Ovary (tissue), 10 donors: ENCODE measurements at places on chromosomes 4 and X.

DNA sequence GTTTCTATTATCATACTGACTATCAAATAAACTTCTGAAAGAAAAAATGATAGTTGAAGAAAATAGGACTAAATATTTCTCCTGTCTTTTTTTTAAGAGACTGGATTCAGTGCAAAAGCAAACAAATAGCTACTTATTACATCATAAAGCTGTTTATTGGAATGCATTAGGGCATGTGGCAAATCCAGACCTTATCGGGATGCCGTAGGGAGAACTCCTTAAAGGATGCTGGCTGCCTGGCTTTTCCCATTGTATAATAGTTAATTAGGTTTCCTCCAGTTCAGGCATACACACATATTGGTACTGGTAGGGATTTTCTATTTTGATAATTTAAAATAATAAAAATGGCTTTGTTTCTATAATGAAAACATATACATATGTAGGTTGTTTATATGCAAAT is 539.3 kb upstream of the ATOH1 start:
- DNase-seq: no peak

GRCh38 chr4:152666946-152667345 is 12.9 kb downstream of the TMEM154 start:
- no peak for DNase-seq

GRCh38 chrX:150257353-150258175 is 105.6 kb upstream of the MAMLD1 start:
- DNase-seq: no peak

DNA sequence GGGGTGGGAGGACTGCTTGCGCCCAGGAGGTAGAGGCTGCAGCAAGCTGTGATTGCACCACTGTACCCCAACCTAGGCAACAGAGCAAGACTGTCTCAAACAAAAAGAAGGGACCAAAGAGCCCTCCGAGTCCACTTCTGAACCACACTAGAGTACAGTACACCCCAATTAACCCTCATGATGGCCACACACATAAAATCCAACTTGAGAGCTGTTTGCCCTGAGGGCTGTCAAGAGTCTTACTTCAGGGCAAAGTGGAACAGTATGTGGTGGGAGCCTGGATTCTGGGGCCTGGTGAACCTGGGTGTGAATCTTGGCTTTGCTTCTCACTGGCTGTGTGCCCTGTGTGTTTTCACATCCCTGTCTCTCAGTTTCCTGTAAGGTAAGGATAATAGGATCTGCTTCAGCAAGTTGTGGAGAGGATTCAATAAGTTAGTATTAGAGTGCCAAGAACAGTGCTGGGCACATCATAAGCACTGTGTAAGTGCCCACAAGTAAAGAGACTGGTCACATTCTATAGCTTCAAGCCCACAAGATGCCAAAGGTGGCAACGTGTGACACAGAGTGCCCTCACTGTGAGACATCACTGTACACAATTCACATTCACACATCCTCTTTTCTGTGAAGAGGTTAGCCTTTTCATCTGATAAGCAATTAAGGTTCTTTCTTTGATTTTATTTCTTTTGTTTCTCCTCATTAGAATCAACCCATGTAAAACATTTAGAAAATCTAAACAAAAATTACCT is 52.1 kb downstream of the LEF1 start:
- no peak for DNase-seq

GRCh38 chrX:140715787-140716186 is 6.2 kb downstream of the LINC00632 start:
- no peak for DNase-seq
